ENCODE measurements at places on chromosomes 1 and 21. TPM values are rescaled to one million over a fixed set of nuclear protein-coding genes. Genes with fewer than 3 reads are reported as not detected.

GJA8 gene
- not detected for total RNA-seq

CHD5 gene
- total RNA-seq: 0.16 TPM

PDXK gene
- 162 TPM for total RNA-seq

KLF18 gene
- not detected for total RNA-seq
